ENCODE measurements at places on chromosomes 7 and 10.

DNA sequence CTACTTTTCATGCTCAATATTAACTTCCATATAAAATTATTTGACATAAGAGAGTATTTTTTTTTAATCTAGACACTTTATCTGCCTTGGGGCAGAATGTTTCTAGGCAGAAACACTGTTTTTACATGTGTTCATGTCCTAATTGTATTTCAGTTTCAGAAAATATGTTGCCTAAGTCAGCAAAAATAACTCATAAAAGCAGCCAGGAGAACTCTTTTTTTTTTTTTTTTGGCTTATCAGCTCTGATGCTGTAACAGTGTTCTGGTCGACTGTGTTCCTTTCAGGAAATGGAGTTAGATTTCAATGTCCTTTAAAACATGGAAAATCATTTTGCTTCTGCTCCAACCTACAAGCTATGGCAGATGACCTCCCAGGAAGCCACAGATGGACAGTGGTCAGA, 63.2 kb upstream of the OPALIN start:
- no peak for DNase-seq

- peak; percentile 80 for DNase-seq
These were observed 38.8 kb downstream of the FGFR2 start for GRCh38 chr10:121559326-121560026.

GRCh38 chr10:22686347-22686746, 28.0 kb downstream of the PIP4K2A start:
- DNase-seq, result no peak

- DNase-seq, result peak; percentile 53
These were observed 40.8 kb downstream of the SLC16A12 start for GRCh38 chr10:89494575-89494974.

DNA sequence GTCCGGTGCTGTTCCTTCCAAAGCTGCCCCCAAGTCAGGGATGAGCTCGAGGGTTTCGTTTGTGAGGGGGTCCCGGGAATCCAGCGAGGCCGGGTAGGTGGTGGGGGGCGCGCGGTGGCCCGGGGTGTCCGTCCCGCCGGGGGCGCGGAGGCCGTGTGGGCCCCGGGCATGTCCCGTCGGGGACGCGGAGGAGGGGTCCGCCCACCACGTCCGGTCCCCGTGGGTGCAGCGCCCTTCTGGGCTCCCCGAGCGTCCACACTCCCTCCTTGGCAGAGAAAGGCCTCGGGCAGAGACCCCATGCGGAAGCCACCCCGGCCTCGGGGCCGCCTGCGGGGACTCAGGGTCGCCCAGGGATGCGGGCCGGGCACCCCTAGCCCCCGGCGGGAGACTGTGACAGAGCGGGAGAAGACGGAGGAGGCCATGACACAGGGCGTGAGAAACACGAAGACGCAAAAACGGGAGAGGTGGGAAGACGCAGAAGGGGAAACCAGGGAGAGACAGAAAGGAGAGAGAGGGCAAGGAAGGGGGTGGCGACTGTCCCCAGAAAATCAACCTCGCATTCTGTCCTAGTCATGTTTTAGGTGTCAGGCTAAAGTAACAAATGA, 640 bp upstream of the ZNF425 start:
- DNase-seq, result peak; percentile 78

- DNase-seq, result peak; percentile 87
These were observed 173.6 kb upstream of the IMMP2L start for GRCh38 chr7:111735661-111736551.

DNA sequence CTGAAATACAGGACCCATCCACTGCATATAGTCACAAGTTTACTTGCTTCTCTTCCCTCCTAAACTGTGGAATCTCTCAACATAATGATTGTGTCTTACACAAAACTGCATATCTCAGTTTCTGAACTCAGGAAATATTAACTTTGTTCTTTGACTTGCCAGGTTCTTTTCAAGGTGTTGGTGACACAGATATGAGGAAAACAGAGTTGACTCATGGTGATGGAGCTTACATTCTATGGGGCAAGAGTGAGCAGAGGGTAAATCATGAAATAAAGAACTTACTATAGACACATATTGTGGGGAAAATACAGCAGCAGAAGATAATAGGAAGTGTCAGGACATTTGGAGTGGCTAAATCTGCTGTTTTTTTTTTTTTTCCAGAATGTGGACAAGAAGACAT, 72.5 kb upstream of the IGFBP3 start:
- no peak for DNase-seq

GRCh38 chr10:80203835-80204676, 1.3 kb downstream of the ANXA11 start:
- no peak for DNase-seq

Measured in NCI-H2171 treated with DMSO at 0.1 percent for 48 hours (cell line).